Urothelium cell line (cell line): ENCODE measurements at places on chromosomes 12 and 14.

GRCh38 chr14:34766606-34767005 lies 52.2 kb upstream of the CFL2 start:
- DNase-seq, result no peak

GRCh38 chr12:109461049-109461845 lies 15.9 kb downstream of the KCTD10 start:
- DNase-seq, result no peak

- DNase-seq, result no peak
These were observed 28.3 kb downstream of the GALNT9 start for GRCh38 chr12:132300789-132301722.

DNA sequence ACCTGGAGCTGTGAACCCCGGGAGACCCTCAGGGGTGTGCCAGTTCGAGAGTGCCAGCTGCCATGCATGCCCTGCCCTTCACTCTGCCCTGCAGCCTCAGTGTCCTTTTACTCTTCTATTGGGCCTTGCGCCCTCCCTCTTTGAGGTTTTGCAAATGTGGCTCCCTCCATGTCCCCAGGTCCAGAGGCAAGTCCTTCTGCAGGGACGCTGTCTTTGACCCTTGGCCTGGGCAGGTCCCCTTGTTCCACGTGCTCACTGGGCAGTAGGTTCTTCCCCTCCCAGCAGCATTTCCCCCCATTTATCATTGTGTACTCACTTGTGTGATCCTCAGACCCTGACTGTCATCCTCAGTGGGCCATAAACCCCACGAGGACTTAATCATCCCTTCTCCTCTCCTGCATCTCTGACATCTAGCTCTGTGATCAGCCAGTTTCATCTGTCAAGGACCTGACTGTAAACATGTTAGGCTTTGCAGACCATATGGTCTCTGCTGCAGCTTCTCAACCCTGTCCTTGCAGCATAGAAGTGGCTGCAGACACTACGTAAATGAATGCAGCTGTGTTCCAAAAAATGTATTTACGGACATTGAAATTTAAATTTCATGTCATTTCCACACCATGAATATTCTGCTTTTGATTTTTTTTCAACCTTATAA lies 36.6 kb downstream of the TSPAN9 start:
- no peak for DNase-seq
